ENCODE measurements at places on chromosomes 13 and 19. TPM values are rescaled to one million over a fixed set of nuclear protein-coding genes. Genes with fewer than 3 reads are reported as not detected.

Gene TMC4
- 166 TPM for total RNA-seq

Gene CACNG8
- total RNA-seq, result 19.0 TPM

Gene FGF21
- total RNA-seq, result not detected

Gene PLK5
- not detected for total RNA-seq

GRCh38 chr13:22789027-22789593, 391.7 kb upstream of the SGCG start:
- DNase-seq, result no peak

GRCh38 chr19:44212866-44213346, 574 bp downstream of the ZNF227 start:
- no peak for DNase-seq

DNA sequence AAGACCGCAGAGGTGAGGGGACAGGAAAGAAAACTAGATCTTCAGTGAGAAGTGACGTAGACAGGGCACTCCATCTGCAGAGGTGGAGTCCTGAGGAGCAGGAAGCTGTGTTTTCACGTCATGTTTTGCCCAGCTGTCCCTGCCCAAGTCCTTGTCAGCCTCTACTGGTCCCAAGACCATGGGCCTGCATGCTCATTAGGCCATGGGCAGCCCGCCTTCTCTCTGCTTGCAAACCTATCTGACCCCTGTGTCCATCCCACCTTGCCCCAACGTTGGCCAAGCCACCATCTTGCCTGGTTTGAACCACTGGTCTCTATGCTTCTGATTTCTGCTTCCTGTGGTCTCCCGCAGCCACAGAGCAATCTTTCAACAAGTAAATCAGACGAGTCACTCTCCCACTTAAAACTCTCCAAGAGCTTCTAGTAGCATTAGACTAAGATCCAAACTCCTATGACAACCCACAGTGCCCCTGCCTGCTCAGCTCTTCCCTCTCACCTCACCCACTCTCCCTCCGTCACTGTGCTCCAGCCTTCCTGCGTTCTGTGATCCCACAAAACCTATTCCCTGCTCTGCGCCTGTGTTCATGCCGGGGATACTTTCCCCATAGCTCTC, 18.6 kb upstream of the CCNE1 start:
- no peak for DNase-seq

GRCh38 chr13:20582026-20582425, 15.1 kb downstream of the IFT88 start:
- no peak for DNase-seq

- no peak for DNase-seq
These were observed 2.6 kb upstream of the TNFAIP8L1 start for GRCh38 chr19:4636761-4637160.

GRCh38 chr19:43738780-43739211, 16.0 kb downstream of the SMG9 start:
- no peak for DNase-seq

DNA sequence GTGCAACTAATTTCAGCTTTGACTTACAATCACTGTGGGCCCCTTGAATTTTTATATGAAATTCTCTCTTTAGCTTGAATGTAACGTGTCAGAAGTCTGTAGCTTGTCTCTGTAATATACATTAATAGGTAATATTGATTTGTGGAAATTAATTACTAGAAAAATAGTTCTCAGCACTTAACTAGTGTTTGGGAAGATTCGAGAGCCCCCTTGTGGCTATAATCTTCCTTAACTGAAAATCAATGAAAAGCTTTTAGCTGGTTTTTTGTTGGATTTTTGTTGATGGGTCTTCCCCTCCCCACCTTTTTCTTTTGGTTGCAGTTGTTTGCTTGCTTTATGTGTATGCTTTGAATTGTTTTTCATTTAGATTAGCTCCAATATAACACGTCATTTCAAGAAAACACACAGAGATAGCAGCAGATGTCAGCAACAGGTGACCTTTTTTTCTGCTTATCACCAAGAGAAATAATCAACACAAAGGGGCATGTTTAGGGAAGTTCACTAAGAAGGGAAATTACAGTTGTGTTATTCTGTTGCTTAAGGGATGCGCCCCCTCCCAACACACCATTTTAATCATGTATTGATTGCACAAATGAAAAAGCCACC, 176.8 kb downstream of the OXGR1 start:
- DNase-seq, result no peak

DNA sequence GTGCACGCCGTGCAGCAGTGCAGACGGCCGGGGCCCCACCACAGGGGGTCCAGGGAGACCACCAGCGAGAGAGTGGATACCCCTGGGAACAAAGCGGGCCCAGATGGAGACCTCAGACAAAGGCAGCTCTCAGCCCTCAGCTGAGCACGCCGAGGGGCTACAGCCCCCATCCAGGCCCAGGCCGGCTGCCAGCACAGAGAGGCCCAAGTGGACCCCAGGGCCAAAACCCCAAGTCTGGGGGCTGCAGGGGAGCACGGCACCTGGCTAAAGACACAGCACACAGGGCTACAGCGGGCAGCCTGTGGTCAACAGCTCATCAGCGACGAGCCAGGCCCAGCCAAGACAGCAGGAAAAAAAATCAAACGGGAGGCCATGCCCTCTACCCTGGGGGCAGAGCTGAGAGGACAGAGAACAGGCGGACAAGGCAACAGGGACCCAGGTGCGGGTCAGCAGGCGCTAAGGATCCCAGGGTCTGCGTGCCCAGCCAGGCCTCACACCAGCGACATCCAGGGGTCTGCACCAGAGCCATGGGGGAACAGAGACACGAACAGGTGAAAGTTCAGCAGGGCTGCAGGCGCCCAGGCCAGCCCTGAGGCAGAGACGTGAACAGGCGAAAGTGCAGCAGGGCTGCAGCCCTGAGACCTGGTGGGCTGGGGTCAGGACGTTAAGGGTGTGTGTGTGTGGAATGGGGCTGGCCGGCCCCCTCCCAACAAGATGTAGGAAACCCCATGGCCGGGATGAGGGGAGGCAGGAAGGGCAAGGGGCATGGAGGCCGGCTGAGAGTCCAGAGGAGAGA, 34.3 kb downstream of the RASA3 start:
- no peak for DNase-seq

DNA sequence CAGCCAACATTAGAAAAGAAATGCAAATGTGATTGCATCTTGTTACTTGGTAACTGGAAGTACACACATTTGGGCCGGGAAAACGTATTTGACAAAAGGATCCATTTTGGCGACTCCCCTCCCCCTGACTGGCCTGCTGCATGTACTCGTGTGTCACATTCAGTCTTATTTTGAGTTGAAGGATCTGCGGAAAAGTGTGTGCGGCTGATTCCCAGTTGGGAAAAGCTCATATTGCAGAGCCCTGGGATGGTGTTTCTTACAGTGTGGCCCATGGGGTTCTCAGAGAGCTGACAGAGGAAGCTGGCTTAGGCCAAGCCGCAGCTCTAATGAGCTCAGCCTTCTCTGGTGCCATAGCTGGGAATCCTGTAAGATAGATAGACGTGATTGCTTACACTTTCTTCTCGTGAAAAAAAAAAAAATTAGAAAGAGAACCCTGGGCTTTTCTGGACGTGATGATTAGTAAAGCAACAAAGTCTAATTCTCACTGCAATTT, 170.3 kb upstream of the ARGLU1 start:
- DNase-seq, result no peak

DNA sequence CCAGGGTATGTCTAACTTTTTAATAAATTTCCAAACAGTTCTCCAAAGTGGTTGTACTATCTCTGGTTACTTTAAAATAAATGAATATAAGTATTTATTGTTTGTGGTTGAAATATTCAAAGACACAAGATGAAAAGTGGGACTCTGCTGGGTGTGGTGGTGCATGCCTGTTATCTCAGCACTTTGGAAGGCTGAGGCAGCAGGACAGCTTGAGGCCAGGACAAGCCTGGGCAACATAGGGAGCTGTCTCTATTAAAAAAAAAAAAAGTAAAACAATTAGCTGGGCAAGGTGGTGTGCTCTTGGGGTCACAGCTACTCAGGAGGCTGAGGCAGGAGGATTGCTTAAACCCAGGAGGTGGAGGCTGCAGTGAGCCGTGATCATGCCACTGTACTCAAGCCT, 10.4 kb downstream of the PNMA8A start:
- DNase-seq, result no peak

Data from Calu3 (cell line).